Amniotic epithelial cell (primary cell): ENCODE measurements at places on chromosomes 2 and 18.

DNA sequence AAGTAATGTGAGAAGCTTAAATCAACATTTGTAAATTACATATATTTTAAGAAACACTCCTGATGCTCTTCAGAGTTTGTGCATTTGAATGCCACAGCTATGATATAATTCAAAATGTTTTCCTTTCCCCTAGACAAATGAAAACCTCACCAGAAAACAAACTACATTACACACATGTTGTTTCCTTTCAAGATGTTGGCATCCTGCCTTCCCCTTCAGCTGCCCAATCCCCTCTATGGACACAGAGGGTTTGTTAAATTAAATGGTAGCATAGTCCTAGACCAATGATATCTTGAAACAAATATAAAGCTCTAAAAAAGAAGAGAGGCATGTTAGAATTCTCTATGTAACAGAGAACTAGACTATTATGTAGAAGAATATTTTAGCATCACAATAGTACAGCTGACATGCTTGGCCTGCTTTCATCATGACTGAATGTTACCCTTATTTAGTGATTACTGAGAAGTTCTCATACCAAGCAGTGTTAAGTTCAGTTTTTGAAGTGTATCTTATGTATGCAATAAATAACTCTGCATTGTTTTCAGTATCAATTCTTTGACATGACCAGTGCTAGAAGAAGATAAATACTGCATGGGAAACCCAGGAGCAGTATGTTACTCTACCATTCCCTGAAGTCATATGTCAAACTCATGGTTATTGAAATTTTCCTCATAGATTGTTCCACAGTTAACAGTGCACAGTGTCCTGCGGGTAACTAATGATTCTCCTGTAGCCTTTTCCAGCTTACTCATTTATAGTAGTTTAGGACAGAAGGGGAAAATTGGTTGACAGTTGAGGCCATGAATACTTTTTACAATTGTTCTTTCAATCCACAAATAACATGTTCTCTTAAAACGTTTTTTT is 316.3 kb upstream of the KCNJ3 start:
- DNase-seq: no peak

DNA sequence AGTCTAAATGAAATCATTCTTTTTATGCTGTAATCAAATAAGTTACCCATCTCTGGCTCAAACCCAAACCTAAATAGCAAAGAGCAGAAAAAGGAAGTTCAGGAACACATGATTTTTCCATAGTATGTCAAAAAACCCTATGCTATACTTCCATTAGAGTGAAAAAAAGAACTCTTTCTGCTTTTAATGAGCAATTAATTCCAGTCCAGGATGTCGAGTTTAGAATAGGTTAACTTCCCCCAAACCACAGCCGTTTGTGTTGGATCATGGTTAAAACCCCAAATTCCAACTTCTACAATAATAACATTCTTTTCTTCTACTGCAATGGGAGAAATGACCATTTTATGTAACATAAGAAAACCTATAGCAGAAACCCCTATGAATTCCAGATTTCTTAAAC is 171.1 kb upstream of the NRP2 start:
- no peak for DNase-seq

DNA sequence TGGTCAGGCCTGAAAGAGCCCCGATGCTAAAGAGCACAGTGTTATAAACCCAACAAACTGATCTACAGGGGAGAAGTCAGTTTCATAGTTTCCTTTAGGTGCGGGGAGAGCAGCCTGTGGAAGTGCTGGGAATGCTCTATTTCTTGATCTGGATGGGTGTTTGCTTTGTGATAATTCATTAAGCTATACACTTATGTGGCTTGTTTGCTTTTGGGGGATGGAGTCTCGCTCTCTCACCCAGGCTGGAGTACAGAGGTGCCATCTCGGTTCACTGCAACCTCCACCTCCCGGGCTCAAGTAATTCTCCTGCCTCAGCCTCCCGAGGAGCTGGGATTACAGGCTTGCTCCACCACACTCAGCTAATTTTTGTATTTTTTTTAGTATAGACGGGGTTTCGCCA is 30.1 kb upstream of the CEP68 start:
- no peak for DNase-seq

- DNase-seq: no peak
Measured at GRCh38 chr2:60836491-60836890, 44.9 kb upstream of the REL start.

DNA sequence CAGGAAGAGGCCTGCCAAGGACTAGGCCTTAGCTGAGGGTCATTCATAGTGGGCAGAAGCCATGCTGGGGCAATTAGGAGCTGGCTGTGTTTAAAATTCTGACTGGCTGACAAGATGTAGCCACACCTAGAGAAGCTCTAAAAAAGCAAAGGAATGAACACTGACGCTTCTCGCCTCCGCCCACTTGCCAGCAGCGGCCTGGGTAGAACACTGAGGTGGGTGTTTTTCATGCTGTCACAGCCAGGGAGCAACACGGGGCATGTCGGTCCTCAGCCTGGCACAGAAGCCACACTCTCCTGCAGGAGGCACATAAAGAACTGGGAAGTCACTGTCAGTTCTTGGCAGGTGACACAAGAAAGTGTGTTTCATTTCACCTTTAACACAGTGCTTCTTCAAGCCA is 10.4 kb downstream of the CHST10 start:
- no peak for DNase-seq

GRCh38 chr2:54666634-54667265 is 56.7 kb upstream of the EML6 start:
- peak; percentile 74 for DNase-seq

- DNase-seq: no peak
Measured at GRCh38 chr2:234450431-234451124, 46.3 kb downstream of the ARL4C start.

DNA sequence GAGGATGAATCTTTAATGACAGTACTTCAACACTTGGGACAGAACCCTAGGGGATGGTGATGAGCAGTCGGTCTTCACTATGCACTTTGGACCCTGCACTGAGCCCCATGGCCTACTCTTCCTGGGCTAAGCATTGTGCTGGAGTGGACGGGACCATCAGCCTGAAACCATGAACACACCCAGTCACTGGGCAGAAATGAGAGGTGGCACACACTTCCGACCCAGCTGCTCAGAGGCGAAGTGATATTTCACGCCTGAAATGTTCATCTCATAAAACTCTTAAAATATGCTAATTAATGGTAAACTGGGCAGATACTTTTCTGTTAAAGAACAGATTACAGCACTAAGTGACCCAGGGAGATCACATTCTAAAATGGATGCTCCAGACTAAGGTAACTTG is 150.3 kb upstream of the NDUFV2 start:
- no peak for DNase-seq

DNA sequence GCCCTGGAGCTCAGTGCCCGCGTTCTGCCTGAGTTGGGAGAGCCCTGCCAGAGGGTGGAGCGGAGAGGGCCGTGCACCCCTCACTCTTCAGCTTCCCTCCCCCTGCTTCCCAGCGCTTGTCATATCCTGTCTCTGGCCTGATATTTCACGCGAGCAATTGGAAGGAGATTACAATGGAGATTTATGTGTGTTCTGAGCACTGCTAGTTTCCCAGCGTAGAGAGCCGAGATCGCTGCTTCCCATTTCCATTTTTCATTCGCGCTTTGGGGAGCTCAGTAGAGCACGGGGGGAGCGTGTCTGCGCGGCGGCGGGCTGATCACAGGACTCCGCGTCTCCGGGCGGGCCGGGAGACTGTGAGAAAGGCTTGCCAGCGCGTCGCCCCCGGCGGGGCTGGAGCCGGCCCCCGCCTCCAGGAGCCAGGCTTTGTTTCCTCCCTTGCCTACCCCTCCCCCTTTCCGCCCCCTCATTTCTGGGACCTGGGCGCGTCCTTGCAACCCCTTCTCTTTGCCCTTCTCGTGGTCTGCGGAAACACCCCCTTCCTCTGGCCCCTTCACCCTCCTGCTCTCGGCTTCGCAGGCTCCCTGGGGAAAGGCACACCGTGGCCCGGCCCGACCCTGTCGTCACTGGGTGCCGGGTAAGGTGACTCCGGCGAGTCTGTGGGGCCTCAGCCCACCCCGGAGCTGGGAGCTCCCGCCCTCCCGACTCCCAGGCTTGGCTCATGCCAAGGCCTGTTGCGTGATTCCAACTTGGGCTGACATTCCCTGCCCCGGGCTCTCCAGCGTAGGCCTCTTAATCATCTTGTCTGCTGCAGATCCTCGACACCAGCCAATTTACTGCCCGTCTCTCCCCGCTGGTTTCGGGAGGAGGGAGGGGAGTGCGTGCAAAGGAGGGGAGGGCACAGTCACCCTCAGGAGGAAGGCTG is 5.8 kb downstream of the DLX2 start:
- DNase-seq: peak; percentile 44

DNA sequence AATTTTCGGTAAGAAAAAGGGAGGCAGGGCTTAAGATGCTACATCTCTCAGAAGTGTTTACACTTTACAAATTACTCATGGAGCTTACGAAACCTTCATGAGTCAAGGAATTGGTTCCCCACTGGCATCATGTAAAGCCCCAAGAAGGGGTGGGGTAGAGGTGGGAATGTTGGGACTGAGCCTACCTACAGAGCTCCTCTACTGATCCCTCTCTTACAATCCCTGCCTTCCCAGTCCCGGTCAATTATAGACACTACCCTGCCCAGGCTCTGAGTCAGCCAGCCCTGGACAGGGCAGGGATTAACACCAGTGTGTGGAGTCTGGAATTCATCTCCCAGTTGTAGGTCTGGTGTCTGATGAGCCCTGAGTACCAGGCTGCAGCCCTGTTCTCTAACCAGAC is 248.9 kb downstream of the PAX3 start:
- DNase-seq: peak; percentile 72

DNA sequence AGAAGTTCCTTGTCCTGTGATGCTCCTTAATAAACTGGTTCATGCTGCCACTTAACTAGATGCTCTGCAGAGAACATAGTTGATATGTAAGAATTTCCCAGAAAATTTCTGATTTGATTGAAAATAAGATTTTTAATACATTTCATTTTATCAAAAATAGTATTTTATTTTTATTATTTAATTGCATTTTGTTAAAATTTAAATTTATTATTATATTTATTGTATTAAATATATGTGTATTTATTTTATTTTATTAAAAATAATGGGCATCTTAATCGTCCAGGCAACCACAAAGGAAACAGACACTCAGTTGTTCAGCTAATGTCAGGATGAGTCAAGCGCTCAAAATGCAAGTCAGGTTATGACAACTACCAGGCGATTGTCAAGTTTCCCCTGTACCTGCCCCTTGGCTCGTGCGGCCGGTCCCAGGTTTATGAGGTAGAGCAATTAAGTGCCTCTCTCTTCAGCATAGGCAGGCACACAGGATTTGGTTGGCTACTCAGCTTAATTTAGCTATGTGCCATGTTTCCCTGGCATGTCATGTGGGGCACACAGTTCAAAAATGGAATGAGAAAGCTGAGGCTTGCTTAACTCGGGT is 361.2 kb downstream of the RND3 start:
- DNase-seq: peak; percentile 62

DNA sequence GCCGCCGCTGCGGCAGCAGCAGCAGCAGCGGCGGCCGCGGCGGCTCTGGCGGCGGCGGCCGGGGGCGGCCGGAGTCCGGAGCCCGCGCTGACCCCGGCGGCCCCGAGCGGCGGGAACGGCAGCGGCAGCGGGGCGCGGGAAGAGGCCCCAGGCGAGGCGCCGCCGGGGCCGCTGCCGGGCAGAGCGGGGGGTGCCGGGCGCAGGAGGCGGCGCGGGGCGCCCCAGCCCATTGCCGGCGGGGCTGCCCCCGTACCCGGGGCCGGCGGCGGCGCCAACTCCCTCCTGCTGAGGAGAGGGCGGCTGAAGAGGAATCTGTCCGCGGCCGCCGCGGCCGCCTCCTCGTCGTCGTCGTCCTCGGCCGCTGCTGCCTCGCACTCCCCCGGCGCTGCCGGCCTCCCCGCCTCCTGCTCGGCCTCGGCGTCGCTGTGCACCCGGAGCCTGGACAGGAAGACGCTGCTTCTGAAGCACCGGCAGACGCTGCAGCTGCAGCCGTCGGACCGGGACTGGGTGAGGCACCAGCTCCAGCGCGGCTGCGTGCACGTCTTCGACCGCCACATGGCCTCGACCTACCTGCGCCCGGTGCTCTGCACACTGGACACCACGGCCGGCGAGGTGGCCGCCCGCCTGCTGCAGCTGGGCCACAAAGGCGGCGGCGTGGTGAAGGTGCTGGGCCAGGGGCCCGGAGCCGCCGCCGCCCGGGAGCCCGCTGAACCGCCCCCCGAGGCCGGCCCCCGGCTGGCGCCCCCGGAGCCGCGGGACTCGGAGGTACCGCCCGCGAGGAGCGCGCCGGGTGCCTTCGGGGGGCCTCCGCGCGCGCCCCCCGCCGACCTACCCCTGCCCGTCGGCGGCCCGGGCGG is 646 bp downstream of the PHLPP1 start:
- DNase-seq: peak; percentile 64

GRCh38 chr2:191839918-191840804 is 6.7 kb downstream of the CAVIN2 start:
- no peak for DNase-seq

DNA sequence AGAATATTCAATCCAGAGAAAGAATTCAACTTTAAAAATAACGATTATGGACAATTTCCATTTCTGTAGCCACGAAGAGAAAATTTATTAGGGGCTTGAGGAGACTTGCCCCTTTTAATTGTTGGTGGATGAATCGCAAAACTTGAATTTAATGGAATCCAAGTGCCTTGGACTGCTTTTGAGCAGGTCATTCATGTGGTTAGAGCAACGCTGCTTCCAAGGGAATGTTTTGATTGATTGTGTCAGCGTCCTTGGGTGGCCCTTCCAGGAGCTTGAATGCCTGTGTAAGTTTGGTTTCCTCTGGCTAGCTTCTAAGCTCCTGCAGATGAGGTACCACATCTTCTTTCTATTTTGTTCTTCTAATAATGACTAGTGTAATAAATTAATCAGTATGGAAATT is 213.4 kb downstream of the LTBP1 start:
- peak; percentile 49 for DNase-seq

DNA sequence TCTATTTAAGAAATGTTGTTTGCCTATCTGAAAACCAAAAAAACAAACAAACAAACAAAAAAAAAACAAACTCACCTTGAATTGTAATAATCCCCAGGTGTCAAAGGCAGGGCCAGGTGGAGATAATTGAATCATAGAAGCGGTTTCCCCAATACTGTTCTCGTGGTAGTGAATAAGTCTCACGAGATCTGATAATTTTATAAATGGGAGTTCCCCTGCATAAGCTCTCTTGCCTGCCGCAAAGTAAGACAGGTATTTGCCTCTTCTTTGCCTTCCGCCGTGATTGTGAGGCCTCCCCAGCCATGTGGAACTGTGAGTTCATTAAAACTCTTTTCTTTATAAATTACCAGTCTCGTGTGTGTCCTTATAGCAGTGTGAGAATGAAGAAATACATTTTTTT is 1180.7 kb upstream of the CRIM1 start:
- DNase-seq: no peak

GRCh38 chr2:76083248-76083647 is 372.5 kb upstream of the GCFC2 start:
- no peak for DNase-seq
